GM10248 (cell line): ENCODE measurements at places on chromosomes 12 and 14.

- DNase-seq: no peak
These were observed 1.0 kb downstream of the MPHOSPH9 start for GRCh38 chr12:123231931-123232330.

- no peak for DNase-seq
These were observed 3.9 kb upstream of the HDAC7 start for GRCh38 chr12:47823422-47824086.

- DNase-seq: no peak
These were observed 26.2 kb downstream of the SUSD6 start for GRCh38 chr14:69637503-69638031.

GRCh38 chr12:99810718-99811593, 163.4 kb downstream of the GARIN6 start:
- no peak for DNase-seq

DNA sequence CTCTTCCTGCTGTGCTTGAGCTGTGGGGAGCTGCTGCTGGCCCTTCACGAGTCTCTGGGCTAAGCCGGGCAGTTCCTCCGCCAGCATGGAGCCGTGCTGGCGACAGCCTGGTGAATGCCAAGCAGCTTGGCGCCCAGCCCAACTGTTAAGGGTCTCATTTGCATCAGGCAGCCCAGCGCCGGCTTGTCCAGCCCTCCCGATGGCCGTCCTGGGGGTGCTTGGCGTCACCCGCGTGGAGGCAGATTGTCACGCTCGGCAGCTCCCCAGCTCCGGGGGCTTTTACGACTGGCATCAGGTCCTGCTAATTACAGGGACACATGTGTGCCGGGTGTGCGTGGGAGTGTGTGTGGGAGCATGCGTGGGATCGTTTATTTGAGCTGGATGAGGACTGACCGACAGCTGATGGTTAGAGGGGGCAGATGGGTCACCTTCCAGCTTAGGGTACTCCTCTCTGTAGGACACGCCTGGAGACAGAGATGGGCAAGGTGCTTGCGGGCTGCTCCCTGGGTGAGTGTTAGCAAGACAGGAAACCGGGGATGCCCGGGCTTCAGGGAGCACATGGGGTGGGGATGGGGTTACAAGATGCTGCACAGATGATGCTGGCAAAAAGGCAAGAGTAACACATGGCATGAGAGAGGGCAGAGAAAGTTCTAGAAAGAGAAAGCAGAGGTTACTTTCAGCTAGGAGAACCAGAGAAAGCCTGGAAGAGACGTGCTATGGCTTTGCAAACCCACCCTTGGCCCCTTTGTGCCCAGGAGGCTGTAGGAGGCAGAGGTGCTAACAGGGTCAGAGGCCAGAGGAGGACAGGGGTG, 64.1 kb downstream of the KIF26A start:
- DNase-seq: no peak

- no peak for DNase-seq
These were observed 133.8 kb upstream of the CPM start for GRCh38 chr12:69066492-69067373.

- no peak for DNase-seq
These were observed 9.4 kb upstream of the DACT1 start for GRCh38 chr14:58628406-58628805.

- no peak for DNase-seq
These were observed 14.1 kb downstream of the TRMT61A start for GRCh38 chr14:103543140-103543539.

GRCh38 chr14:65002586-65003210, 16.0 kb downstream of the FNTB start:
- DNase-seq: no peak

- DNase-seq: no peak
These were observed 49.2 kb downstream of the SSH1 start for GRCh38 chr12:108807996-108808769.

DNA sequence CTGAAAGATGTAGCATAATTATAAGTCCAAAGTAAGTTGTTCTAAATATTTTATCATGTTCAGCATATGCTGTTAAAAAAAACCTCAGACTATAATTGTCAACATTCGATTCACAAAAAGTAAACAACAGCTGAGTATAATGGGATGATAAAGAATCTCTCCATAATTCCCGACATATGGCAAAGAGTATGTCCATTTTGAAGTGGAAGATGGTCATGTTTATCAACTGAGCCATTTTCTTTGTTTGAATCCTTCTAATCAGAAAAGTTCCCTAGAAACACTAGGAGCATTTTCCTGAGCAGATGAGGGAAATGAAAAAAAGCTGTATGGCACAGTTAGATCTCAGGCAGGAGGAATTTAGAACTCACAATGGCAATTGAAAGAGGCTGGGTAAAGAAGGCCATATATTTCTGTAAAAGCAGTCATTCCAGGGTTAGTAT, 192.1 kb upstream of the AMIGO2 start:
- no peak for DNase-seq

GRCh38 chr14:104370256-104370870, 209.2 kb upstream of the C14orf180 start:
- DNase-seq: no peak

DNA sequence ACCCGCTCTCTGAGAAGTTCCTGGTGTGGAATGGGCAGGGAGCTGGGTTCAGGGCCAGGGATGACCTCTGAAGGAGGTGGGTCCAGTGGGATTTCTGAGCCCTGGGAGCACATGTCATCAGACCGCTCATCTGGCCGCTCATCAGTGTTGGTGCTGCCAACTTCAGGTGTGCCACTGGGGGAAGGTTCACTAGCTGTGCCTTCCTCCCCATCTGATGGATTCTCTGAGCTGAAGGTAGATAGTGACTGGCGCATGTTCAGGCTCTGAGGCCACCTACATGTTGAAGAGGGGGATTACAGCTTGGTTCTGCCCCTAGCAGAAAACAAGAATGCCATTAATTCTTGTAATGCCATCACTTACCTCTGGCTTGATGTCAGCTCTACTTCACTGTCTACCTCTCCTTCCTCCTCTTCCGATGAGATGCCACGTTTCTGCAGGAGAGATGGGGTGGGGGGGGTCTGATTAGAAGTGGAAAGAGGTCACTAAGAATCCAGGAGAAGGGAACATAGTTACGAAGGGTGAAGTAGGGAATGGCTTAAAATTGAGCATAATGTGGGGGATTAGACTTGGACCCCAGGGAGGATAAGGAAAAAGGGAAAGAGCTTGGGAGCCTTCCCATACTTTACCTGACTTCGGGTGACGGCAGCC, 17.2 kb downstream of the MAP3K12 start:
- DNase-seq: no peak

- peak; percentile 40 for DNase-seq
These were observed 652 bp downstream of the SUPT16H start for GRCh38 chr14:21382886-21383847.

GRCh38 chr12:4555804-4556203, 6.2 kb upstream of the DYRK4 start:
- no peak for DNase-seq

- DNase-seq: no peak
These were observed 66.8 kb downstream of the VWF start for GRCh38 chr12:6057700-6058099.

DNA sequence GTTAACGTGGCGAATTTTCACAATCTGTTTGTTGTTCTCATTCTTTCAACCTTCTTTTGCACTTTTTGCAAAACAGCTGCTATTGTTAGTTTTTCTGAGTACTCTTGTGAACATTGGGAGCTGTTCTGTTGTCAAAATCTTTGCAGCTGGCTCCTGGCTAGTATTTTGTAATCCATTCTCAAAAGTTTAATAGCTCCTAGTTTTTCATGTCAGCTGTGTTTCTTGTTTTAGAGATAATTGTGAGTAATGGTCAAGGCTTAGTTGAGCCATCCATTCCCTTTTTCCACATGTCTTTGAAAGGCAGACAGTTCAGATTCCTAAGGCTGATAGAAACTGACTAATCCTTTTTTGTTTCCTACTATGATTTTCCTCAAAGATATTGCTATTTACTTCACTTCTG, 39.1 kb upstream of the CRADD start:
- DNase-seq: no peak

DNA sequence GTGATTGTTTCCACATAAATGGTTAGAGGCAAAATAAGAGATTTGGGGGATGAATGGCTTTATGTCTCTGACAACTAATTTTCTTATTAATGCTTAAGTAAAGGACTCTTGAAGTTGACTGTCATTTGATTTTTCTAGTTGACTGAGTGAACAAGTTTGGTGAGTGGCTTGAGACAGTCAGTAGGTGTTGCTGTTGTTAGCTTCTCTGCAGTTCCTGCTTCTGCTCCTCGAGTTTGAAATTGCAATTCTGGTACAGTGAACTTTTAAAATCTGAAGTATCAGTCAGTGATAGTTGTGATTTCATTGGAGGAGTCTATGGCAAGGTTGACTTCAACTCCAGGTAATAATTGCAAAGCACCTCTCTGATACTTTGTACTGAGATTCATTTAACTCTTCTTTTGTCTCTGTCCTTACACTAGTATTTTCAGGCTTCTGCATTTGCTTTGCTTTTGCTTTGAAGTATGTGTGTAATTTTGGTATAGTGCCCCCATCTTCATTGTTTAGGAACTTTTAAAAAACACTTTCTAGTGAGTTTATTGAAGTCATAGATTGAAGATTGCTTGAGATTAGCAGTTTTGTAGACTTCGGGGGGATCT, 415.5 kb downstream of the PCNX1 start:
- peak; percentile 49 for DNase-seq

DNA sequence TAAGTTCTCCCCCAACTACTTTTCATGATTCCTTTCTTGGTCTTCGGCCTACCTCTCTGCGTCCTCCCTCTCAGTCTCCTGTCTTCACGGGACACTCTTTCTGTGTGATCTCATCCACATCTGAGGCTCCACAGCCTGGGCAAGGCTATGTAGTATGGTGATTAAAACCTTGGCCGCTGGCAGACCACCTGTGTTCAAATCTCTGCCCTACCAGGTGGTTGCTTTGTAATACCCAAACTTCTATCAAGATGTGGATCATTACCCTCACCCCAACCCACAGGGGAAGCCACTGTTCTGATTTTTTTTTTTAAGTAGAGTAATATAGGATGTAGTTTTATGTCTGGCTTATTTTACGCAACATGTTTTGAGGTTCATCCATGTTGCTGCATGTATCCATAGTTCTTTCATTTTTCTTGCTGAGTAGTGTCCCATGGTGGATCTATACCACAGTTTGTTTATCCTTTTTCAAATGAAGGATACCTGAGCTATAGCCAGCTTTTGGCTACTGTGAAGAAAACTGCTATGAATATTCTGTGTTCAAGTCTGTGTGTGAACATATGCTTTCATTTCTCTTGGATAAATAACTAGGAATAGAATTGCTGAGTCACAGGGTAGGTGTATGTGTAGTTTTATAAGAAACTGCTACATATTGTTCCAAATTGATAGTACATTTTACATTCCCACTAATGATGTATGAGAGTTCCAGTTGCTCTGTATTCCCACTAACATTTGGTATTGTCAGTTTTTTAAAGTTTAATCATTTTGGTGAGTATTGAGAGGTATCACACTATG, 8.3 kb upstream of the STAT6 start:
- no peak for DNase-seq

DNA sequence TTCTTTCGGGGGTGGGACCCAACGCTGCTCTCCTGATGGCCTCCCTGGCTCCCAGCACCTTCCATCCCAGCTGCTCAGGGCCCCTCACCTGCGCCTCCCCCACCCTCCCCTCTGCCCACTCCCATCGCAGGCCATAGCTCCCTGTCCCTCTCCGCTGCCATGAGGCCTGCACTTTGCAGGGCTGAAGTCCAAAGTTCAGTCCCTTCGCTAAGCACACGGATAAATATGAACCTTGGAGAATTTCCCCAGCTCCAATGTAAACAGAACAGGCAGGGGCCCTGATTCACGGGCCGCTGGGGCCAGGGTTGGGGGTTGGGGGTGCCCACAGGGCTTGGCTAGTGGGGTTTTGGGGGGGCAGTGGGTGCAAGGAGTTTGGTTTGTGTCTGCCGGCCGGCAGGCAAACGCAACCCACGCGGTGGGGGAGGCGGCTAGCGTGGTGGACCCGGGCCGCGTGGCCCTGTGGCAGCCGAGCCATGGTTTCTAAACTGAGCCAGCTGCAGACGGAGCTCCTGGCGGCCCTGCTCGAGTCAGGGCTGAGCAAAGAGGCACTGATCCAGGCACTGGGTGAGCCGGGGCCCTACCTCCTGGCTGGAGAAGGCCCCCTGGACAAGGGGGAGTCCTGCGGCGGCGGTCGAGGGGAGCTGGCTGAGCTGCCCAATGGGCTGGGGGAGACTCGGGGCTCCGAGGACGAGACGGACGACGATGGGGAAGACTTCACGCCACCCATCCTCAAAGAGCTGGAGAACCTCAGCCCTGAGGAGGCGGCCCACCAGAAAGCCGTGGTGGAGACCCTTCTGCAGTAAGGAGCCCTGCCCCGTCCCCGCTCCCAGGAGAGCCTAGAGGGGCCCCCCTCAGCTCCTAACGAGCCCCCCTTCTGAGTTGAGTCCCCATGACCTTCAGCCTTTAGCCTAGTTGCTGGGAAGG, at the start of gene HNF1A:
Gene HNF1A (plus strand): TSS at position 248 of the 924 bp plus-strand sequence. CDS start 226 bp downstream, at position 474.
- no peak for DNase-seq

DNA sequence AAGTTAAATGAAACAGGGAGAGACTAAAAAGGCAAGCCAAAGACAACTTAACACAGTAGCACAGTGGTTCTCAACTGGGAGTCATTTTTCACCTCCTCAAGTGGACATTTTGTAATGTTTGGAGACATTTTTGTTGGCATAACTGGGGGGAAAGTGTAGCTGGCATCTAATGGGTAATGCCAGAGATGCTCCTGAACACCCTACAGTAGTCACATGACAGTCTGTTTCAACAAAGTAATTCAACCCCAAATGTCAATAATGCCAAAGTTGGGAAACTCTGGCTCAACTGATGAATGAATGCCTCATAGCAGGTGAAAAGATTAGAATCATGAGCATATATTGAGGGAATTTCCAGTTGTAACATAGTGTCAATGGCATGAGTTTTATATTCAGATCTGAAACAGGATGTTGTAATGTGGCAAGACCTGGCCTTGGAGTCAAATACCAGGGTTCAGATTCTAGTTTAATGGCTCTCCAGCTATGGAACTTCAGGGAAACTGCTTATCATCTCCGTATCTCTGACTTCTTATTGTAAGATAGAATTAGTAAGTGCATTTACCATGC, 2.4 kb upstream of the OR4K5 start:
- DNase-seq: no peak

DNA sequence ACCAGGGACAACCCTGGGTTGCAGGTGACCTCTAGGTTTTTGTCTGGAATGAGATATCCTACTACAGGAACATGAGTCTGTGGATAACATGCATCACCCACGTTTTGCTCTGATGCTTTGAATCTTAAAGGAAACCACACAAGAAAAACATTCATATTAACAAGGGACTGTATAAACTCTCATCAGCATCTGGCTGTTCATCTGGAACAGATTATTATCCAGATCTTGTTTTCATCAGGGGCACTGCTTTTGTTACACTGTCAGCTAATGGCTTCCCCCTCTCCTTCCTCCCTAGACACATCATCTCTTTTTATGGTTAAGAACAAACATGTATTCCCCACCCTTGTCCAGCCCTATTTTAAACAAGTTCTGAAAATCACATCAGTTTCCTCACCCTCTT, 1095.7 kb downstream of the AACS start:
- DNase-seq: no peak
